ENCODE measurements at places on chromosomes 16 and 17.

- no peak overlapping the region for H3K4me3 ChIP-seq
- no peaks in the 10 kb centered on the region for H3K27me3 ChIP-seq
- H3K27ac ChIP-seq = no peak overlapping the region
- DNase-seq = no peak
- H3K4me1 ChIP-seq = no peaks in the 10 kb centered on the region
- no peaks in the 10 kb centered on the region for H3K36me3 ChIP-seq
These were observed 766.5 kb upstream of the GOT2 start for GRCh38 chr16:59500601-59501000.

- DNase-seq = peak; percentile 62
- H3K4me1 ChIP-seq = peaks cover 13% of the 10 kb centered on the region
- no peaks in the 10 kb centered on the region for H3K36me3 ChIP-seq
- H3K27ac ChIP-seq = peak overlapping the region; percentile 55
These were observed 89.5 kb downstream of the RAP1GAP2 start for GRCh38 chr17:2885733-2886132.

GRCh38 chr17:82107341-82107860 lies 9.4 kb upstream of the FASN start:
- no peaks in the 10 kb centered on the region for H3K36me3 ChIP-seq
- DNase-seq = peak; percentile 76
- no peak overlapping the region for H3K4me3 ChIP-seq
- peaks cover 23% of the 10 kb centered on the region for H3K4me1 ChIP-seq

GRCh38 chr16:67837811-67838210 lies 4.3 kb upstream of the THAP11 start:
- no peak overlapping the region for H3K4me3 ChIP-seq
- H3K27me3 ChIP-seq = no peaks in the 10 kb centered on the region
- no peaks in the 10 kb centered on the region for H3K4me1 ChIP-seq

DNA sequence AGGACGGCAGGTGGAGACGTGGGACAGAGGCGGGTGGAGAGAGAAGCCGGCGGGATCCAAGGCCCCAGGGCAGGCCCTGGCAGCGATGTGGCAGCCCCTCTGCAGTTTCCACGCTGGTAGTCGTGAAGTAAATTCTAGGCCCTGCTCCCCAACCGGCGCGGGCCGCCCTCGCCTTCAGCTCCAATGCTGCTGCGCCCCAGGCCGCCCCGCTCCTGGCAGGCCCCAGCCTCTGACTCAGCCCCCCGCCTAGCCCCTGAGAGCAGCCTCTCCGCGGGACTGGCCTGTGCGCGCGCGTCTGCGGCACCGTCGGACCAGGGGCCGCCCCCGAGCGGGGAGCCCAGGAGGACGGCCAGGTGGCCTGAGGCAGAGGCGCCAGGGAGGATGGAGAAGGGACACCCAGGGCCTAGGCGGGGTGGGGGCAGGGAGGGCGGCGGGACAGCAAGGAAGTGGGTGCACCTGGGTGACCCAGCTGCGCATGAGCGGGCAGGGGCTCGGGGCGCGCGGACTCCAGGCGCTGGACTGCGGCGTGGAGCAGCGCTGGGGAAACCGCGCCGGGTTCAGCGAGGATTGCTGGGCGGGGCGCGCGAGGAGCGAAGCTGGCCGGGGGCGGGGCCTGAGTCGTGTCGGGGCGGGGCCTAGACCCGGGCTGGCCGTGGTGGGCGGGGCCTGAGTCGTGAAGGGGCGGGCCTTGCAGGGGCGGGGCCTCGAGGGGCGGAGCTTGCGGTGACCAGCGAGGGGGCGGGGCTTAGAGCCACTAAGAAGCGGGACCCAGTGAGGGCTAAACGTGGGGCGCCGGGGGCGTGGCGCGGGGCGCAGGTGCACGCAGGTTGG lies 29.6 kb downstream of the ZNF778 start:
- no peaks in the 10 kb centered on the region for H3K4me1 ChIP-seq
- no peak overlapping the region for H3K27ac ChIP-seq
- peak overlapping the region; percentile 66 for H3K4me3 ChIP-seq
- H3K36me3 ChIP-seq = no peaks in the 10 kb centered on the region
- peak; percentile 98 for DNase-seq

- no peak overlapping the region for H3K27ac ChIP-seq
- H3K27me3 ChIP-seq = no peaks in the 10 kb centered on the region
- no peaks in the 10 kb centered on the region for H3K4me1 ChIP-seq
These were observed 30.3 kb downstream of the AKAP1 start for GRCh38 chr17:57115377-57115776.

- peak overlapping the region; percentile 99 for H3K27ac ChIP-seq
- peaks cover 9% of the 10 kb centered on the region for H3K4me1 ChIP-seq
- DNase-seq = peak; percentile 98
- H3K4me3 ChIP-seq = peak overlapping the region; percentile 89
- no peaks in the 10 kb centered on the region for H3K27me3 ChIP-seq
- H3K36me3 ChIP-seq = no peaks in the 10 kb centered on the region
These were observed 2.3 kb downstream of the BAHCC1 start for GRCh38 chr17:81397314-81398175.

DNA sequence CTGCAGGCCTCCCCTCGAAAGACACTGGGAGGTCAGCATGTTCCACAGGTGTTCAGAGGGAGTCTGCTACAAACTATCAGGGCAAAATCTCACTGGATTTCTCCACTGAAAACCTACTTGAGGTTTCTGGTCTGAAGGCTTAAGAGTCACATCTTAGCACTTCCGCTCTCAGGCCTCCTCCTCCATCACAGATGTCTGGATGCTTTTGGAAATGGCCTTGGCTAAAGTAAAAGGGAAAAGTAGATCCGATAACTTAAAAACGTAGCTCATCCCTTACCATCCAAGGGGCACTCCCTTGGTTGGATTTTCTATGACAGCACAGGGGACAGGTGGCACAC lies 14.4 kb downstream of the GINS2 start:
- no peaks in the 10 kb centered on the region for H3K27me3 ChIP-seq
- H3K4me3 ChIP-seq = no peak overlapping the region
- no peaks in the 10 kb centered on the region for H3K4me1 ChIP-seq
- H3K27ac ChIP-seq = no peak overlapping the region
- DNase-seq = no peak
- peaks cover 76% of the 10 kb centered on the region for H3K36me3 ChIP-seq

DNA sequence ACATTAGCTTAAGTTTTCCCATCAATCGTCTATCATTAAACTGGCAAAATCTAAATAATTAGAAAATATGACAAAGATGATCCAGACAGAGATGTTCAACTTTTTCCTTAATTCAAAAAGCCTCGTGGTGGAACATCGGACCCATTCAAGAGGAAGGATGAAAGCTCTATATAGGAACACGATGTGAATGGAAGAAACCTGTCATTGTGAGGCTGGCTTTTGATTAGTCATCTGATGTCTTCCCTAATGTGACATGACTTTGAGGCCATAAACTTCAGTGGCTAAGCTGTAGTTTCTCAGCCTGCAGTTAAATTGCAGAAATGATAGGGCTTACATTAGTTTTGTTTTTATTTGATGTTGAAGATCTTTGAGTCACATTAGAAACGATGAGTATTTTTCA lies 1.0 kb downstream of the AMZ2 start:
- no peaks in the 10 kb centered on the region for H3K27me3 ChIP-seq
- no peak for DNase-seq
- H3K4me3 ChIP-seq = peak overlapping the region; percentile 92
- no peaks in the 10 kb centered on the region for H3K4me1 ChIP-seq
- peaks cover 30% of the 10 kb centered on the region for H3K36me3 ChIP-seq
- H3K27ac ChIP-seq = no peak overlapping the region

GRCh38 chr17:77393274-77393600 lies 252.5 kb downstream of the SEC14L1 start:
- DNase-seq = no peak
- H3K4me3 ChIP-seq = peak overlapping the region; percentile 61
- no peak overlapping the region for H3K27ac ChIP-seq
- H3K4me1 ChIP-seq = peaks cover 38% of the 10 kb centered on the region
- no peaks in the 10 kb centered on the region for H3K36me3 ChIP-seq

- DNase-seq = no peak
- H3K36me3 ChIP-seq = no peaks in the 10 kb centered on the region
- H3K4me3 ChIP-seq = no peak overlapping the region
These were observed 12.9 kb downstream of the FOXF1 start for GRCh38 chr16:86523166-86523740.

GRCh38 chr16:66474750-66475199 lies 47.7 kb downstream of the BEAN1 start:
- H3K36me3 ChIP-seq = no peaks in the 10 kb centered on the region
- peaks cover 2% of the 10 kb centered on the region for H3K4me1 ChIP-seq
- H3K4me3 ChIP-seq = no peak overlapping the region
- peak; percentile 48 for DNase-seq

DNA sequence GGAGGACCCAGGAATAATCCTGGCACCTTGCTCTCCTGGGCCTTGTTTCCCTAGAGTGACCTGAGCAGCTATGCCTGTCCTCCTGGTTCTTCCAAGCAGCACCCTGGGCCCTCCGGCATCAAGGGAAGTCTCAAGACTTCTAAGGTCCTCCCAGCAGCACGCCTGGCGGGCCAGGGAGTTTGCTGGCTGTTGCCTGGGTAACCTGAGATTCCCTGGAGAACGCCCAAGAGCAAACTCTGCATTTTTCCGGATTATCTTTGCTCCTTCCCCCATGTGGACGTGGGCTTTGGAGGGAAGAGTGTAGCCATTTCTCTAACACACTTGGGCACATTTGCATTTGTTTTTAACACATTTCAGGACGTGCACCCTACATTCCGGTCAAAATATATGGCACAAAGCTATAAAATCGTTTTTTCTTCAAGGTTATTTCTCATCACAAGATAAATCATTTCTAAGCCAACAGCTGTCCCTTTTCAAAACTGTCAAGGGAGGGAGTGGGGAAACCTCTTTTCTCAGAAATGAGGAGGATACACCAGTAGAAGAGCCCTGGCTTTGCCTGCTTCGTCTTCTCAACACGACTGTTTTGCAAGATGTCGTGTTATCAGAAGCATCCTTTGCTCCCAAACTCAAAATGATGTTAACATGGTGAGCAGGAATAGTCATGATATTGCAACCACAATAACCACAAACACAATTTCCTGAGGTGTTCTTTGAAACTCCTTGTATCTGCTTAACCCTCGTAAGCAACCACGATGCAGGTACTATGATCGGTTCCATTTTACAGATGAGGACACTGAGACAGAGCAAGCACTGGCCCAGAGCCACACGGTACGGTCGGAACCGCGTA lies 116.5 kb downstream of the ADCY9 start:
- H3K27me3 ChIP-seq = no peaks in the 10 kb centered on the region
- H3K4me1 ChIP-seq = no peaks in the 10 kb centered on the region
- no peaks in the 10 kb centered on the region for H3K36me3 ChIP-seq
- H3K4me3 ChIP-seq = no peak overlapping the region
- DNase-seq = peak; percentile 67
- peak overlapping the region; percentile 30 for H3K27ac ChIP-seq

GRCh38 chr16:66403531-66404145 lies 23.5 kb upstream of the BEAN1 start:
- H3K36me3 ChIP-seq = no peaks in the 10 kb centered on the region
- H3K4me1 ChIP-seq = no peaks in the 10 kb centered on the region
- H3K4me3 ChIP-seq = no peak overlapping the region
- peak; percentile 23 for DNase-seq
- no peak overlapping the region for H3K27ac ChIP-seq
- H3K27me3 ChIP-seq = no peaks in the 10 kb centered on the region

DNA sequence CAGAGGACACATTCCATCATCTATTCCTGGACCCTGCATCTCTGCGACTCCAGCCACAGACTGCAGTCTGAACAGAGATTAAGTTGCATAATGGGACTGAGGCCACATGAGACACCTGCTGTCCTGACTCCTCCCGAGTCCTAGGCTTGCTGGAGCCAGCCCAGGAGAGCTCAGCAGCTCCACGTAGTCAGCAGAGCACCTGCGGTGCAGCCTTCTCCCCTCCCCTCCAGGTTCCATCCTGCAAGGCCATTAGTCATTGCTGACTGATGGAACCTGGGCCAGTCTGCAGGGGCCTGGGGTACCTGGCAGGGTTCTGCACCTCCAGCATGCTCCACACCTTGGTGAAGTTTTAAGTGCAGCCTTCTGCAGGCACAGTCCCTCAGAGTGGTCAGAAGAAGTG lies 76.7 kb downstream of the PLD6 start:
- H3K27me3 ChIP-seq = no peaks in the 10 kb centered on the region
- no peak overlapping the region for H3K4me3 ChIP-seq
- H3K27ac ChIP-seq = no peak overlapping the region

Measured in endodermal cell (in vitro differentiated cells).